ENCODE measurements at places on chromosomes 11 and 22.
A peak's percentile ranks its signal among the peaks of the same experiment; 100 is the strongest.

DNA sequence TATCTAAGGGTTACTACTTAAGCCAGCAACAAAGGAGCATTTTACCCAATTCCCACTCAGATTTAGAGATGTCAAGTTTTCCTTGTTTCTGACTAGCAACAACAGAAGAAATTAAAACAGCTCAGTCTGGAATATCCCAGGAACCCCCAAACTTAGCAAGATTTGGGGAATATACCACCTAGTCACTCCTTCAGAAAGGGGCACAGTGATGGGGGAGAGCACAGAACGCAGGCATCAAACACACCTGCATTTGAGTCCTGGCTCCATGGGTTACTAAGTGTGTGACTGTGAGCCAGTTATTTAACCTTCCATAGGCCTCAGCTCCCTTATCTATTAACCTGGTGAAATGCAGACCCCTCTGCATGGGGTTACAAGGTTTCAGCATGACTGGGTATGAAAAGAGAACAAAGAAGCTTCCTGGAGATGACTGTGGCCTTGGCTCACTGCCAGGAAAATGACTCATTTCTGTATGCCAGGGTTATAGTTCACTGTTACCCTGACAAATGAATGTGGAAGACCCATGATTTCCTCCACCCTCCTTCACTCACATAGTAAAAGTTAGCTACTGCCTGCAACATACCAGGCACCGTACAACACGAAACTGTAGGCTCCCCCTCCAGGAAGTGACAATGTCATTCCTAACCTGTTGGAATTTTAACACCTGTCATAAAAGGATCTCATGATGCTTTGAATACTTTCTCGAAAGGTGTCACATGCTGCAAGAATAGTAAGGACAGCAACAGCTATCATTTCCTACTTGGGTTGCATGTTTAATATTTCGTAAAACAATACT lies 79.6 kb downstream of the ME3 start:
- peak; percentile 84 for DNase-seq

GRCh38 chr11:106276859-106277436 lies 199.5 kb downstream of the AASDHPPT start:
- DNase-seq: peak; percentile 43

DNA sequence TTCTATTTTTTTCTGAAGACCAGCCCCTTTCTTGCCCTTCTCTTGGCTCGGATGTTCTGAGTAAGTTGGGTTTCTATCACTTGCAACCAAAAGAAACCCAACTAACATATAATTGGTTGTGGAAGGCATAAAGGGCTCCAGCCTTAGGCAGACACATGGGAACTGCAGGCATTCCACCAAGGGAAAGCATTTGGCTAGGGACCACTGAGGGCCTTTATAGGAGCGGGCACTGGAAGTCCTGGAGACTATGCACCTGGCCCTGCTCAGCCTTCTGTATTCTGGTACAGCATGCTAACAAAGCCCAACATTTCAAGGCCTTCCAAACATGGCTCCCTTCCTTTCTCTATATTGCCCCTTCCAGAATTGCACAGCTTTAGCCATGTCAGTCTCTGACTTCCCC lies 17.6 kb upstream of the LMO1 start:
- DNase-seq: no peak

- DNase-seq: no peak
Observed at GRCh38 chr22:45598596-45599217, 72.9 kb upstream of the ATXN10 start.

GRCh38 chr22:49112176-49112575 lies 715.5 kb downstream of the BRD1 start:
- no peak for DNase-seq

- DNase-seq: no peak
Observed at GRCh38 chr22:25364281-25364680, 144.8 kb downstream of the CRYBB2 start.

DNA sequence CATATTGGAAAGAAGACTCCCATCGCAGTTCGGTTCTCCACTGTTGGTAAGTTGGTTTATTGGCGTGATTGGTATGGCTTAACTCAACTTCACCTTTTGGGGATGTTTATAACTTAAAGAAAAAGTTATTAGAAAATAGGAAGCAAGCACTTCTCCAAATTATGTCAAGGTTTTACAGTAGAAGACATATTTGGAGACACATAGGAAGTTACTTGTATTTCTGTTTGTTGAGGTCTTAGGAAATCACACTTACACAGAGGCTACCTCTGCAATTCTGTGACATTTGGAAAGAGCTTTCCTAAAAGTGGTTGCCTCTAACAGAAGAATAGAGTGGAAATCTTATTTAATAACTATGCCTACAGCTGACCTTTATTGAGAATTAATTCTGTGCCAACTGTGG lies 12.3 kb downstream of the CAT start:
- DNase-seq: no peak

DNA sequence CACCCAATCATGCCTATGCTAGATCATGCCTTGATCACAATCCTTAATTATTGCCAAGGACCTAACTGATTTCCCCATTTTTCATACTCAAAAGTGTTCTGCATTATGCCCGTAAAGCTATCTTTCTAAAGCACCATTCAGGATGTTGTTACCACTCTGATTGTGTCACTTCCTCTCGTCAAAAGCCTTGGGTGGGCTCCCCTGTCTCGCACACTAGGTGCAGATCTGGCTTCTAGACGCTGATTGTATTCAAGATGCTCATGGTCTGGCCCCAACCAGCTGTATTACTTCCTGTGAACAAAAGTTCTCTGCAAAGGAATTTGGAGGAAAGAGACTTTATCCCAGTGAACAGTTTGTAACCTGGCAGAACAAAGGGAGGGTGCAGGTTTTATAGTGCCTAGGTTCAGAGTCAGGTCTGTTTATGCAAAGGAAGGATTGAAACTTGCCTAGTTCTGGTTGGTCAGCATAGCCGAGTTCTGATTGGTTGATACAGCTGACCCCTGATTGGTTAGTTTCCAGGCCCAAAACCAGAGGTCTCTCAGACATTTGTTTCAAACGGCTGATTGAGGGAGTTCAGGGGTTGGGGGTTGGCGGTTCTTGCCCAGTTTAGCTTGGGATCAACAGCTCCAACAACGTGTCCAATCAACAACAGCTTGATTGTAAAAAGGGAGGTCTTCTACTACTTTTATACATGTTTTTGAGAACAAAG lies 25.4 kb downstream of the ATG13 start:
- DNase-seq: no peak

- DNase-seq: no peak
Observed at GRCh38 chr22:26567610-26568009, 22.3 kb downstream of the TPST2 start.

DNA sequence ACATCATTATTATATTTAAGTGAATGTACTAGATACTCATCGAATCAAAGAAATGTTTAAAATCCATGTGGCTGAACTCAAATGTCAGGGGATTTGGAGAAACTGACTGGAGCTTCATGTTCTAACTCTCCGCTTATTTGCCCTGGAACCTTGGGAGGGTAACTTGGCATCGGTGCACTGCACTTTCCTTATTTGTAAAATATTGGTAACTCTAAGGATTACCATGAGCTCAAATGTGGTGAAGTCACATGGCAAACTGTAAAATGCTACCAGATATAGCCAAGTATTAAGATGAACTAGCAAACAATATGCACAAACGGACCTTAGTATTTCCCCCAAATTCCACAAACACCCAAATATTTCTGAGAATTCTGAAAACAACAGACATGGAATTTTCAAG lies 75.6 kb downstream of the ETS1 start:
- DNase-seq: no peak

DNA sequence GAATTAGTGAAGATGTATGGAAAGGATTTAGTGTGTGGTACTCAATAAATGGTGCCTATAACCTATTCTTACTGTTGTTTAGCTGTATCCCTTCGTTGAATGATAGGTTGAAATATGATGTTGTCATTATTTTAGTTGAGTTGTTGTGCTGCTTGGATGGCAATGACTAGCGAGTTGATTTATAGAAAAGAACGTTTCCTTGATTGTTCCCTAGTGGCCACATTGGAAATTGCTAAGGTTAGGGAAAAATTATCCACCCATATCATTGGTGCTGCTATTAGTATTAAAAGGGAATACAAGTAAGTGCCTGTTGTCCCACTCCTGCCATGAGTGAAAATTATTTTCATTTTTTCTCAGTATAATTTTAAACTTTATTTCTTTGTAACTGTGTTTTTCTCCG lies 14.5 kb downstream of the EMSY start:
- peak; percentile 14 for DNase-seq

GRCh38 chr11:111336582-111337256 lies 38.4 kb downstream of the POU2AF3 start:
- peak; percentile 65 for DNase-seq

GRCh38 chr22:29727131-29727523 lies 7.3 kb downstream of the CABP7 start:
- peak; percentile 51 for DNase-seq

- DNase-seq: no peak
Observed at GRCh38 chr22:36208914-36209313, 7.3 kb upstream of the APOL4 start.

GRCh38 chr11:78363024-78363619 lies 54.5 kb downstream of the GAB2 start:
- no peak for DNase-seq

DNA sequence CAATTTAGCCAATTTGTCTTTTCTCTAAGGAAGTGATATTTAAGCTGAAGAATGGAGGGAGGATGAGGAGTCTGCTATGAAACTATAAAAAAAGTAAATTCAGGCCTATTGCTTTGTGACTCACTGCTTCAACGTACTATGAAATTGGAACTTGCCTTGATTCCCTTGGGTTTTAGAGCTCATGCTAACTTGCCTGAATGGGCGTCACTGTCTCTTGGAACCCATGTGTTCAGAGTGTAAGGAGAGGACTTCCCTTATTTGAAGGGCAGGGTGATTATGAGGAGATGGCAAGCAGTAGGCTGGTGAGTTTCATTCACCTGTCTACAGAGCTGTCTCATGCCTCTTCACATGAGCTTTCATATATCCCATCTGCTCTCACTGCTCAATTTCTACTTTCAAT lies 28.7 kb upstream of the WT1 start:
- no peak for DNase-seq

DNA sequence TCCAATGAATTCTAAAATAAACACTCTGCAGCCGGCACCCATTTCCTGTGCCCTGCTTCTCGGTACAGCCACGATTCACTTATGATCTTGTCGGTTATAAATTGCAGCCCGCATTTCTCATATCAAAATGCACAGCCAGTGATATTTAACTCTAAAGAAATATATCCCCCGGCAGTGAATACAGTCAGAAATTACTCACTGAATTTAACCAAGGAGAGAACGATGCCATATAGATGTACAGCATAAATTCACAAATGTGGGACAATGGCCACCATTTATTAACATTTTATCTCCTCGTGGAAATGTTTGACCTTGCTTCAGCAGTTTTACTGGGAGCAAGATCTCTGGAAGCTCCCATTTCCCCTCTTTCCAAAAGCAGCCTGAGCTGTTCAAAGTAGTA lies 1517.8 kb downstream of the BRD1 start:
- no peak for DNase-seq

DNA sequence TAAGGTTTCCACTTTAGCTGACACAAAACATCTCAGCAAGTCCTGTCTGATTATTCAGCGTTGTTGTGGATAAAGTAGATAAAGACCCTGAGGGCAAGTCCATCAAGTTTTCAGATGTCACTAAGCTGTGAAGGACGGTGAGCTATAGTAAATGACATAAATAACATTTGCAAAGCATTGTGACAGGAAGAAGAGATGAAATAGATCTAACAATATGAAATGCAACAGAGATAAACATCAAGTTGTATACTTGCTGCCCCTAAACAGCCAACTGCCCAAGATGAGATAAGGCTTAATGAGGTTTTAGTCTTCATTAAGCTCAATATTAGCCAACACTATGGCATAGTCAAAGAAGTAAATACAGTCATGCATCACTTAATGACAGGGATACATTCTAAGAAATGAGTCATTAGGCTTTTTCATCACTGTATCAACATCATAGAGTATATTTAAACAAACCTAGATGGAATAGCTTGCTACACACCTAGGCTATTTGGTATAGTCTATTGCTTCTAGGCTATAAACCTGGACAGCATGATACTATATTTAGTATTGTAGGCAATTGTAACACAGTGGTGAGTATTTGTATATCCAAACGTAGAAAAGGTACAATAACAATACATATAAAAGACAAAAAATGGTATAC lies 625.1 kb upstream of the ANO5 start:
- DNase-seq: no peak

GRCh38 chr11:37465221-37465620 lies 867.2 kb upstream of the RAG2 start:
- DNase-seq: no peak

GRCh38 chr11:82636615-82637014 lies 97.0 kb downstream of the FAM181B start:
- no peak for DNase-seq

DNA sequence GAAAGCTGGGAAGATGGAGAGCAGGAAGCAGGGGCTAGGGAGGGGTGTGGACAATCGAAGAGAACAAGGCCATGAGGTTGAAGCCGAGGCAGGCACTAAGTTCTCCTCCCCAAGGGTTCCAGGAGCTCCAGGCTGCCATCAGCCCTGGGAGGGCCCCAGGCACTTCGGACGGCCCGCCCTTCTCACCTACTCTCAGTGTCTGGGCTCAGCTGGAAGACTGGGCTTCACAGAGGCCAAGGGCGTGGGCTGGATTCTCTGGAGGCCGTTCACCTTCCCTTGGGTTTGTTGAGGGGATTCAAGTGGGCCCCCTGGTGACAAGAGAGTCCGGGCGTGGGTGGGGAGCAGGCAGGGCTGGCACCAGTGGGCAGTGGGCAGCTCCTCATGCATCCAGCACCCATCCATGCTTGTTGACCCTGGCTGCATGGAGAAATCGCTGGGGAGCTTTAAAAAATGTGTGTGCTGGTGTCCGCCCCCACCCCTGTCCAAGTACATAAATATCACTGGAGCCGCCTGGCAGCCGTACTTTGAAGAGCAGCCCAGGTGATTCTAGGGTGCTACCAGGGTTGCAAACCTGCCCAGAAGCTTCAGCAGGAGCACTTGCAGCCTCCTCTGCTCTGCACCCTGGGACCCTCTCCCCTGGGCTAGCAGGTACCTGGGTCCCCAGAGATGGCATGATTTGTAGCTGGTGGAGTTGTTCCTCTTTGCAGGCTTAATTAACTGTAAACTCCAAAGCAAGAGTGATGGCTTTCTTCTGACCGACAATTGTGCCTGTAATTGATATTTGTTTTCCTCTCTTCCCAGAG lies 74.3 kb downstream of the RTL6 start:
- no peak for DNase-seq

Data from cardiac fibroblast (primary cell).